ENCODE measurements at places on chromosomes 7 and 10.

- peak; percentile 49 for DNase-seq
Observed at GRCh38 chr10:61902445-61903220, 1.1 kb downstream of the ARID5B start.

GRCh38 chr10:5595994-5596471 lies 70.4 kb downstream of the ASB13 start:
- DNase-seq: no peak

GRCh38 chr10:87658858-87659555 lies 671 bp upstream of the PAPSS2 start:
- no peak for DNase-seq

DNA sequence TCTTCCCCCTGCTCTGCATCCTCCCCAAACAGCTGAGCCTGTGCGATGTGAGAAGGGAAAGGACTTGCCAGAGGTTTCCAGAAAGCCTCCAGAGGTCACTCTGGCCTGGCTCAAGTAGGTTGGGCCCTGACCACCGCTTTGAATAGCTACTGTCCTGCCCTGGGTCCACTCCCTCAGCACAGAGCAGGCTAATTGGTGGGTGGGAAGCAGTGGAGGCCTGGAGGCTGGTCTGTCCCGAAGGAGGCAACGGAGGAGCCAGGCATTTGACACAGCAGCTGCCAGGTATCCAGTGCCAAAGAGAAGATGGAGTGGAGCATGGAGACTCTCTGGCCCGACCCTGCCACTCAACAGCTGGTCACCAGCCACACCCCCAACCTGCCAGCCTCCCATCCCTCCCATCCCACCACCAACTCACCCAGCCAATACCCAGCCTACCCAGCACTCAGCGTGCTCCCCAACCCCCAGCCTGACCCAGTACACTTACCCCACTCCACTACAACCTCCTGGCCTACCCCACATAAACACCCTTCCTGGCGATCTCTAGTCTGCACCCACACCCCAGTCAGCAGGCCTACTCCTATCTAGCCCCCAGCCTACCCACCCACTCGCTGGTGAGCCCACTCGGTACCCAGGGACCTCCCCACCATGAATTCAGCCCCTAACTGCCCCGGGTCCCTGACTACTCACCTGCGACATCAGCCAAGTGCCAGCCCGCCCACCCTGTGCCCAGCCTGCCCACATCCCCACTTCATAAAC lies 64.6 kb upstream of the COL13A1 start:
- no peak for DNase-seq

GRCh38 chr10:61175316-61175715 lies 231.3 kb upstream of the RHOBTB1 start:
- DNase-seq: no peak

- no peak for DNase-seq
Observed at GRCh38 chr10:109115179-109115578, 808.1 kb downstream of the XPNPEP1 start.

GRCh38 chr10:72509941-72510340 lies 115.9 kb downstream of the MICU1 start:
- DNase-seq: no peak

DNA sequence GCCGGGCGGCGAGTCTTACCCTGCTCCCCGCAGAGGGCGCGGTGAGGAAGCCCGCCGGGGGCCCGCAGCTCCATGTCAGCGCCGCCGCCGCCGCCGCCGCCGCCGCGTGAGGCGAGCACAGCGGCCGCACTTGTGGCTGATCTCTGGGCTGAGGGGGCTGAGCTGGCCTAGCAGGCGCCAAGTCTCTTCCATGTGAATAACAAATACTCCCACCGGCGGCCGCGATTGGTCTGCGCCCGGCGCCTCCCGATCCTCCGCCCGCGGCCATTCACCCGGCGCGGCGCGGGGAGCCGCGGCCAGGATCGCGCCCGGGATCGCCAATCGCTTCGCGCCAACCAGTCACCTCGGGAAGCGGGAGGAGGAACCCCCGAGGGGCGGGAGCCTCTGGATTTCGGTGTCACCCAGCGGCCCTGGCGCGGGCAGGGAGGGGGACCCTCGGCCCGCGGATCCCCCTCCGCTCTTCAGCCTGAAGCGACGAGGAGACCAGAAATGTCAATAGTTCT lies at the start of gene GRM8:
TSS of gene GRM8 (minus strand) at position 164 of the 503 bp plus-strand sequence.
- DNase-seq: no peak
